SK-N-DZ (cell line): ENCODE measurements at places on chromosomes 16 and 17.

DNA sequence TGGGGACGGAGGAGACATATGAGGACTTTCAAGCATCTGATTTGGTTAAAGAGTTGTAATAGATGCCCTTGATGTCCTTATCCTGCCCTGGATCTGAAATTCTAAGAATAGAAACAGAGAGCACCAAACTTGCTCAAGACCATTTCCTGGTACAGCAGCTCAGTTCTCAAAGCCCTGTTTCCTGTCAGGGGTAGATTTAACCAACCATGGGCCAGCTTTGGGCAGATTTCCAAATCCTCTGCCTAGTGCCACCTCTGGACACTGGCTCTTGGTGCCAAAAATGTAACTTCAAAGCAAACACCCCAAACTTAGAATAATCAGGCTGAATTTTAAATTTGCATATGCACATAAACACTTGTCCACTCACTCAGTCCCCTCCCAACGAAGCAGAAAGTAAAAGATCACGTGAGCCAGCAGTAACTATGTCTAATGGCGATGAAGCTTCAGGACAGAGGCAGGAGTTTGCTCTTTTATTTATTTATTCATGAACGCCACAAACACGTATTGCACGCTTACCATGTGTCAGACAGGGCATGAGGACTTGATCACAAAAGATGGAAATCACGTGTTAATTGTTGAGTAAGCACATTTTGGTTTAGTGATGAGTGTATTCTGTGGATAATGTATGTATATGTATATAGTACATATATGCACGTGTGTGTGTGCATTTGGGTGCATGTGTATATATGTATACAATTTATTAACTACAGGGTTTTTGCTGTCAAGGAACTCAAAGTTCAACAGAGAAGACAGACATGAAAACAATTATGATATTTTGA lies 23.1 kb upstream of the SDK2 start:
- no peak for DNase-seq

DNA sequence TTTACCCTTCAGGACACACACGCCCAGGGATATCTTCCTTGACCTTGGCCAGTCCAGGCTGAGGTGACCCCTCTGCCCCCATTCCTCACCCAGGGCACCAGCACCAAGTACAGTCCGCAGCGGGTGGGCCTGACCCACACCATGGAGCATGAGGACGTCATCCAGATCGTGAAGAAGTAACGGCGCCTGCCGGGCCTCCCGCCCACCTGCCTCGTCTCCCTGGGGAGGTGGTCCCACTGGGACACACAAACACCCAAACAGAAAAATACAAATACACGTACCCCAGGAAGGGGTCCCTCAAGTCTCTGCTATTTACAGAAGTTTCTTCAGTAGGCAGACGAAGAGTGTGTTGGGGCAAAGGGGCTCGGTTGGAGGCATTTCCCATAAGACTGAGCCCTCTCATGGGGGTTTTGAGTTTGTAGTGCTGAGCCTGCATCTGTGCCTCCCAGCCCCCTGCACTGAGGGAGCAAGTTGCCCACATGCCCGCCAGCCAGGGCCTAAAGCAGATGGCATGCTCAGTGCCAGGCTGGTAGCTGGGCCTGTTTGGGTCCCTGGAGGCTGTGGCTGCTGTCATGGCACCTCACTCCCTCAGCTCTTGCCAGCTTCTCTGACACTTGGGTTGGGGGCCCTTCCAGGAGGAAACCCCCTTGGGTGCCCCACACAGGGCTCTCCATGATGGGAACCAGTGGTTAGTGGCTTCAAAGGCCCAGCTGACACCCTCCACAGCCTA lies 1.3 kb upstream of the MYO15A start:
- no peak for DNase-seq

- DNase-seq: no peak
Observed at GRCh38 chr16:27400751-27401620, 988 bp upstream of the IL21R start.

- no peak for DNase-seq
Observed at GRCh38 chr17:7684851-7685532, 2.3 kb downstream of the TP53 start.

- peak; percentile 57 for DNase-seq
Observed at GRCh38 chr16:69930117-69930776, 20.9 kb upstream of the CLEC18A start.

- no peak for DNase-seq
Observed at GRCh38 chr16:12214509-12214908, 238.0 kb downstream of the SNX29 start.

GRCh38 chr17:65586899-65587298 lies 25.5 kb upstream of the AXIN2 start:
- no peak for DNase-seq

DNA sequence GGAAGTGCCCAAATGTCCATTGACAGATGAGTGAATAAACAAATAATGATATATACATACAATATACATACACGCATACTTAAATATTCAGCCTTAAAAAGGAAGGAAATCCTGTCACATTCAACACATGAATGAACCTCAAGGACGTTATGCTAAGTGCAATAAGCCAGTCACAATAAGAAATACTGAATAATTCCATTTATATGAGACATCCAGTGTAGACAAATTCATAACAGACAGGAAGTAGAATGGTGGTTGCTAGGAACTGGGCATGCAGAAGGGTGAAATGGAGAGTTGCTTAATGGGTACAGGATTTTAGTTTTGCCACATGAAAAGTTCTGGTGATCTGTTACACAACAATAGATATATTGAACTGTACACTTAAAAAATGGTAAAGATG lies 8.8 kb upstream of the ITGB4 start:
- no peak for DNase-seq

GRCh38 chr16:75088934-75089333 lies 27.6 kb downstream of the LDHD start:
- no peak for DNase-seq

- peak; percentile 45 for DNase-seq
Observed at GRCh38 chr17:64309710-64310109, 46.6 kb upstream of the TEX2 start.

GRCh38 chr17:75695141-75695829 lies 26.0 kb upstream of the ITGB4 start:
- DNase-seq: no peak

GRCh38 chr16:3170440-3171180 lies 17.4 kb upstream of the OR1F1 start:
- no peak for DNase-seq

- no peak for DNase-seq
Observed at GRCh38 chr17:76271669-76272540, 6.8 kb downstream of the UBALD2 start.

DNA sequence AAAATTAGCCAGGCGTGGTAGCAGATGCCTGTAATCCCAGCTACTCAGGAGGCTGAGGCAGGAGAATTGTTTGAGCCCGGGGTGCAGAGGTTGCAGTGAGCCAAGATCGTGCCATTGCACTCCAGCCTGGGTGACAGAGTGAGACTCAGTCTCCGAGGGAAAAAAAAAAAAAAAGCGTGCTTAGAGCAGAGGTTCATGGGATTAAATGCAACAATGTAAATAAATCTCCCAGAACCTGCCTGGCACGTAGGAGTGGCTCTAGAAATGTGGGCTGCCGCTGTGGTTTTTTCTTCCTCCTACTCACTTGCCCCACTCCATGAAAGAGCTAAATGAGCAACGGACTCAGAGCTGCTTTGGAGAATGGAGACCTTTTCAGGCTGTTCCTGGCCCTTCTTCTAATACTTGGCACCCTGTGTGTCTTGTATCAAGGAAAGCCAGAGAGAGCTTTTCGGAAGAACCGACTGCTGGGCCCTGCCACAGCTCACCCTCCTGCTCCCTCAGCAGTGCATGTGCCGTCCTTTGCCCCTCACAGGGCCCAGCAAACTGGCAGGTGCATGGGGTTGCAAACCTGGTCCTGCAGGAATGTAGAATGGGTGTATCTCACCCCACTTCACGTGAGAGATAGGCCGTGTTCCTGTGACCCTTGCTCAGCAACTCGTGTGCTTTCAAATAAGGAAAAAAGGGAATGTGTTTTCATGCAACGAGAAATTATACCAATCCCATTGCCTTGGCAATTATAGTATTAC lies 52.0 kb downstream of the LDHD start:
- DNase-seq: no peak

- no peak for DNase-seq
Observed at GRCh38 chr17:19610879-19611278, 37.7 kb upstream of the ALDH3A2 start.

DNA sequence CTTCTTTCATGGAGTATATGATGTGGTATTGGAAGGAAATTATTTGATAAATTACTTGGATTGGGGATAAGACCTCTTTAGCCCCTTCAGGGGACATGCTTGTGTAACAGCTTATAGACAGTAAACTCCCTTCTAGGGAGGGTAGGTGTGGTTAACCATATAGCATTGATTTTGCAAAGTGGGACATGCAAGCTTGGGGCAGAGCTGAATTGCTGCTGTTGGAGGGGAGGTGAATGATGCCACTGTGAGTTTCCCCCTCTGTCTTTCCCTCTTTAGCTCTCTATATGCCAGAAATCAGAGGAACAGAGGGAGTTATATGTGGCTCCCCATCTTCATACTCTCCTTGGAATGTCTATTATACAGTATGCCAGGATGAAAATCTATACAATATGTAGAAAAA lies 54.7 kb downstream of the WSCD1 start:
- DNase-seq: no peak

GRCh38 chr16:5951486-5951885 lies 853.9 kb upstream of the EEF2KMT start:
- DNase-seq: no peak

DNA sequence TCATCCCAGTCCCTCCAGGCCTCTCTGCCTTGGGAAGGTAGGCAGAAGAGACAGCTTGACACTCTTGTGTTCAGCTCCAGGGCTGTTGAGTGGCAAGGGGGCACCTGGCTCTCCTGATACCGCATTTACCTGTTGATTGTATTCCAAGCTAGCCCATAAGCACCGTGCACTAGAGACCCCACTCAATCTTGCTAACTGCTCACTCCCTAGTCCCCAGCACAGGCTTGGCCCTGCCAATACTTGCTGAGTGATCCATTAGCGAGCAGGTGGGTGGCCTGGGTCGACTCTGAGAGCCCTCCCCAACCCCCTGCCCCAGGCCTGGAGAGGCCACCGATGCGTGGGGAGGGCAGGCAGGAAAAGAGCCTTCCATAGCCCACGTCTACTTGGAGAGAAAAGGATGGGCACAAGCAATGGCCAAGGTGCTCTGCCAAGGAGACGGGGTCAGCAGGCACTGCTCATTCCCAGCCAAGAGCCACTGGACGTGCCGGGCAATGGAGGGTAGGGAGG lies 29.5 kb downstream of the FA2H start:
- DNase-seq: no peak

GRCh38 chr16:54373534-54374520 lies 87.2 kb upstream of the IRX3 start:
- peak; percentile 35 for DNase-seq

- no peak for DNase-seq
Observed at GRCh38 chr17:53626286-53626685, 196.4 kb upstream of the KIF2B start.

DNA sequence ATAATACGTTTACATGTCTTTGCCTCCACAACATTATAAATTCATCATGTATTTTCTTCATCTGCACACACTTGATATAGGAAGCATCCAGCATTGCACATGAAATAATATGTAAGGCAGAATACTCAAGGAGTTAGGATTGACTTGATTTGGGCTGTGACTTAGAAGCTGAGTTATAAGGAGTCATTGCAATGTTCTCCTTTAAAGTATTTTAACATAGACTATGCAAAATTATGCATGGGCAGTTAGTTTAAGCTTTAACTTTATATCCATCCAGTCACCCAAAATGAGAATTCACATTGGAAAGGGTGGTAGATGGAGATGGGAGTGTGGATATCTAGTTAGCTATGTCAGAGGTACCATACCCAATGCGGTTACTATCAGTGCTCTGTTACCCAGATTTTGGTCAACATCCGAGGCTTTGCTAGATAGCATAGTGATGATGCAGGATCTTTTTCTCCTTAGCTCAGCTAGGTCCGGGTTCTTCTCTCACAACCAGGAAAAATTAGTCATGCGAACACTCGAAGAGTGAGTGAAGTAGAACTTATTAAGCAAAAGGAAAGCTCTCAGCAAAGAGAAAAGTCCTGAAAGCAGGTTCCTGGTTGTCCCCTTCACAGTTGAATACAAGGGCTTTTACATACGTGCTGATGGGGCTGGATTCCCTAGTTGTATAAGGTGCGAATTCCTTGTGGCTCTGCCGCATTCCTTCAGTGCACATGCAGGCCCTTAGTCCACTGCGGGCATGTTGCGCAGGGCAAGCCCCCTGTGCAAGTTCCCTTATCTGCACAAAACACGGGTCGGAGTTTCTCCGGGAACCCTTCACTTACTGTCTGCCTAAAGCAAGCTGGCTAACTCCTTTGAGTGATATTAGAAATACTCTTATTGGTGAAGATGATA lies 73.1 kb upstream of the FAM20A start:
- no peak for DNase-seq

DNA sequence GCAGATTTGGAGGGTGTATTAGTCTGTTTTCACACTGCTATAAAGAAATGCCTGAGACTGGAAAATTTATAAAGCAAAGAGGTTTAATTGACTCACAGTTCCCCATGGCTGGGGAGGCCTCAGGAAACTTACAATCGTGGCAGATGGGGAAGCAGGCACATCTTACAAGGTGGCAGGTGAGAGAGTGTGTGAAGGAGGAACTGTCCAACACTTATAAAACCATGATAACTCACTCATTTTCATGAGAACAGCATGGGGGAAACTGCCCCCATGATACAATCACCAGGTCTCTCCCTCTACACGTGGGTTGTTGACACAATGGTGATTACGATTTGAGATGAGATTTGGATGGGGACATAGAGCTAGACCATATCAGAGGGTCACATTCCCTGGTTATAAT lies 195.6 kb downstream of the RGS9 start:
- no peak for DNase-seq

DNA sequence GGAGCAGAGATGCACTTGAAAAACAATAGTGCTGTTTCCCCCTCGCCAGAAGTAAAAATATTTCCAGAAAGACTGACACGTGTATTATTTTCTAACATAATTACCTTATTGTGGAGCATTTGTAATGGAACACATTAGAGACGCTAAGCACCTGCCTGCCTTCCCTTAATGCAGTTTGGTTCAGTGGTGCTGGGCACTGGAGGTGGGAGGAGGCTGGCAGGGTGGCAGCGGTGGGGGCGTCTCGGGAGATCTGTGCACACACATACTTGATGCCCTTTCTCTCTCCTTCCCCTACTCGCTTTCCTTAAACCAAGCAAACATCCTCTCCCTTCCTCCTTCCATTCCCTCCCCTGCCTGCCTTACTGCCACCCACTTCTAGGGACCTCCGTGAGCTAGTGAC lies 156.6 kb upstream of the SDK2 start:
- DNase-seq: no peak

DNA sequence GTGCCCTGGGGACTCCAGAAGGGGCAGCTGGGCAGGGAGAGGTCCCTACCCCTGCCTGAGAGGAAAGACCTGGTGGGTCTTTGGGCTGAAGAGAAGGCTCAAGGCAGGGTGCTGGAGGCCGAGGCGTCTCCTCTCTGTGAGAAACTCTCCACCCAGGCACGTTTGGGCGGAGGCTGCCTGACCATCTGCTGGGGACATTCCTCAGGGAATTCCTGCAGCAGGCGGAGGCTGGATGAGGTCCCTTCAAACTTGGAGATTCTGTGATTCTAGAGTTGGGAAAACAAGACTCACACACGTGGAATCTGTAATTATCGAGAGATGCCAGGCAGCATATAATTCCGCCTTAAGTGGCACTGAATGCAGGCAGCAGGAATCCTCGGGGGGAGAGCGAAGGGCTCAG lies 21.1 kb upstream of the PHF12 start:
- no peak for DNase-seq
